ENCODE measurements at places on chromosomes 16 and 17.

DNA sequence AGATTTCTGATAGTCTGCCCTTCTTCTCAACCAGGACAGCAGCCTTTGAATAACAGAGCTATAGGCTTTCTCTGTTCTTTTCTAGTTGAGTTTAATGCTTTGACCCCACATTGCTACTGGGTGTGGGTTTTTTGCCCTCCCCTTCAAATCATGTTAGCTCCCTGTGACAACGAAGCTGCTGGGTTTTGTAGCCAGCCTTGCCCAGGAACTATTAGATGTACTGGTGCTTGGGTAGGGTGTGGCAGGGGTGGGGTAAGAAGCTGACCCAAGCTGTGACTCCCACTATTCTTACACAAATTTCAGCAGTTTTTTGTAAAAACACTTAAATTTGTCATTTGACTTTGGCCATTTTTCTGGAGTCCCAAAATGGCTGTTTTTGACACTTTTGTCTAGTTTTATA lies 69.7 kb downstream of the NLK start:
- DNase-seq = no peak

DNA sequence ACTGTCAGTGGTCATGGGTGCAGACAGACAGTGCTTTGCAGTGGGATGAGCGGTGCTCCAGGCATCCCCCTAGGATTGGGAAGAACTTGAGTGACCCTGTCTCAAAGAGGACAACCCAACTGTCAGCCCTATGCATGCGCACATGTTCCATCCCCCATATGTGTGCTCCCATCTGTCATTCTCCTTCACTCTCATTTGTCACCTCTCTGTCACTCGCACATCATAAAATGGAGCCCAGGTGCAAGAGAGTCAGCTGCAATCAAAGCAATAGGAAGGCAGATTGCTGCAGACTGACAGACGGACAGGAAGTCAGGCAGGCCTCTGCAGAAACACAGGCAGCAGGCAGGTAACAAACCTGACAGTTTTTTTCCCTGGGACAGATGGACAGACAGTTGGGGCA lies 101.8 kb upstream of the CCL1 start:
- DNase-seq = no peak

DNA sequence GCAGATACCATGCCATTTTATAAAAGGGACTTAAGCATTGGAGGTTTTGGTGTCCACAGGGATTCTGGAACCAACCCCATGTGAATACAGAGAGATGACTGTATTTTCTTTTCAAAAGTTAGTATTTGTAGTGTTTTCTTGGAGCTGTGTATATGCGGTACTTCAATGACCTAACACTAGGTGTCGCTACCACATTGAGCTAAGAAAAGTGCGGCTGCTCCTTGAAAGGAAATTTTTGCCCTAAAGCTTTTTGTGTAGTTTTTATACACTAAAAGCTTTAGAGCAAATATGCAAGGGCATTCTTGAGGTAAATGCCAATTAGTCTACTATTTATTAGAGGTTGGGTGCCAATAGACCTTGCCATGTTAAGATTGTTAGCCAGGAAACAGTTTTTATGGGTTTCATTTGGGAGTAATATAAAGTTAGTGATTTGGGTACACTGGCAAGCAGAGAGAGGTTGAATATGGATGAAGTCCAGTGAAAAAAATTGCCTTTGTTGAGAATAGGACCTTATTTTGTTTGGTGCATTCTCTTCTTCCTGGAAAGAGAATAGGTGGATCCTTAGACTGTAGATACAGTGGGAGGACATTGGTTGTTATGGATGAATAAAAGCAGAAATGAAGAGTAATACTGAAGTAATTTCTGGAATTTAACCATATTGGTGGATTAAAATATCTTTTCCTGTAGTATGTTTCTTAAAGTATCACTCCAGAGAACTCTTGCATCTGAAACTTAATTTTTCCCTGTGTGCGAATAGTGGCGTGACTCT lies 43.3 kb downstream of the BCAS3 start:
- peak; percentile 60 for DNase-seq

- DNase-seq = no peak
These were observed 209.4 kb upstream of the C16orf82 start for GRCh38 chr16:26857371-26857770.

DNA sequence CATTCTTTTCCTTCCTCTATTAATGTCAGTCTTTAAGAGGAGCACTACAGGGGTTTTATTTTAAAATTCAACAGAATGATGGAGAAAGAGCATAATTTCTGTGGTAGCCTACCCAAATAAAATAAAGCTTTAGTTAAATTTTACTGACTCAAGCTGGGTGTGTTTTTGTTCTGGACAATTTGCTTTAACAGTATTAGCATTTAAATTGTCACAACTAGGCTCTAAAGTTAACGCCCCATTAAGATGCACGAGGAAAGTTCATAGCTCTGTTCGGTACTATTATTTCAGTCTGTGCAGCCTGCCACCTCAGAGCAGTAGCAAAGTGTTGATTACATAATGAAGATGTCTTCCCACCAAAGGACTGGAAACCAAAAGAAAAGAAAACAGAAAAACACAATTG lies 52.0 kb downstream of the CDK12 start:
- DNase-seq = no peak

- no peak for DNase-seq
These were observed 12.1 kb upstream of the NLK start for GRCh38 chr17:28030386-28030785.

DNA sequence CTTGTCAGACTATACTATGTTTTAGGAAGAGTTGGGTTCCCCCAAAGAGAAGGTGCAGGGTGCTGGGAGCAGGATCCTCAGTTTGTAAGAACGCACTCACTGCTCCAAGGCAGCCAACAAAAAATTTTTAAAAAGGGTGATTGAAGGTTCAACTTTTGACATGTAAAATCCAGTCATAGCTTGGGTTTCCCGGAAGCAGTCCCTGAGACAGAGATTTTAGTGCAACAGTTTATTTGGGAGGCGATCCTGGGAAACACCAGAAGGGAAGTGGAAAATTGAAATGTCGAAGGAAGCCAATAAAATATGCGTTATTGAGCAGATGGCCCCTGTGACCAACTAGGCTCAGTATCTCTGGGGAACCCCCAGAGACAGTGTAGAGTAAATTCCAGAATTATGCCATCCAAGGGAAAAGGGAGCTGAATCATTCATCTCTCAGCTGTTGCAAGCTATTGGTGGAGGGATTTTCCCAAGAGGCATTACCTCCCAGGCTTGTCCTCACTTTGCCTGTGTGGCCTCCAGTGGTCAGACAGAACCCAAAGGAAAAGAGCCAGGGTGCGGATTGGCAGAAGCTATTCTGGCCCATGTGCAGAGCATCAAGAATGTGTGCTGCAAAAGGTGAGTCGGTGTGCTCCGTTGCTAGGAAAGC lies 72.9 kb downstream of the HS3ST3B1 start:
- DNase-seq = no peak

DNA sequence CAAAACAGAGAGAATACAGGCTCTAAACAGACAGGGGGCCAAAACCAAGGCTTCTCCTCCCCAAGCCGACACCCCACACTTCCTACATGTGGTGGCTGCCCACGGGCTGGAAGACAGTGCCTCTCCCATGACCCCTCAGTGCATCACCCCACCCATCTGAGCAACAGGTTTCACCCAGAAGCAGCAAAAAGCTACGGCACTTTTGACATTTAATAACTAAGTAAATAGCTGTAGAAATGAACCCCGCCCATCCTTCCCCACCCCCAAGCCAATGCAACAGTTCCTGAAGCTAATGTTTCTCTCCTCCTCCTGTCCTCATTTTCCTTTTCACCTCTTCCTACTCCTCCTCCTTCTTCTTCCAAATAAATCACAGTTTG lies 9.9 kb upstream of the SOX9 start:
- no peak for DNase-seq

GRCh38 chr16:88602091-88602490 lies 31.9 kb downstream of the ZC3H18 start:
- no peak for DNase-seq

GRCh38 chr16:69906838-69907401 lies 44.2 kb upstream of the CLEC18A start:
- DNase-seq = no peak

GRCh38 chr17:46108120-46108519 lies 85.1 kb downstream of the KANSL1 start:
- no peak for DNase-seq

- DNase-seq = no peak
These were observed 145.9 kb upstream of the LHX1 start for GRCh38 chr17:36791150-36791941.

- peak; percentile 28 for DNase-seq
These were observed 92.2 kb downstream of the IRX3 start for GRCh38 chr16:54194334-54194743.

GRCh38 chr17:38674749-38675615 lies at the start of gene EPOP:
TSS of gene EPOP (minus strand) at chr17:38674957. CDS start at chr17:38674495, 462 bp downstream.
- peak; percentile 60 for DNase-seq

GRCh38 chr17:28547623-28548416 lies 4.6 kb downstream of the UNC119 start:
- DNase-seq = peak; percentile 74

- DNase-seq = no peak
These were observed 2.3 kb upstream of the SSTR5 start for GRCh38 chr16:1070084-1070863.

DNA sequence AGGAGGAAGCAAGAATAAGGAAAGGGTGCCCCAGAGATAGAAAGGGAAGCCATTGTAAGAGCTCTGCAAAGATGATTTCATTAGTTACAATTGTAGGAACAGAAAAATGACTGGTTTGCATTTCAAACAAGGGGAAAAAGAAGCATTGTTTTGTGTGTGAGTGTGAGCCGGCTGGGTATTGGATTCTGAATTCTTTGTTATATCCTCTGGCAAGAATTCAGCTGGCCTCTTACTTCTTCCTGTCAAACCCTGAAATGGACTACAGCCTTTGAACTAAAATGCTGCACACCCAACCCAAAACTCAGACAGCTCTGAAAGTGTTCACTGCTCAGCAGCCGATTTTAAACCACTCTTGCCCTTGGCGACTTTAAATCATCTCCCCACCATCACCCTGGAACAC lies 461.3 kb downstream of the PMP22 start:
- no peak for DNase-seq

- DNase-seq = no peak
These were observed 57.3 kb downstream of the B9D1 start for GRCh38 chr17:19305256-19305655.

GRCh38 chr17:78598013-78598471 lies 20.8 kb upstream of the DNAH17 start:
- DNase-seq = no peak

DNA sequence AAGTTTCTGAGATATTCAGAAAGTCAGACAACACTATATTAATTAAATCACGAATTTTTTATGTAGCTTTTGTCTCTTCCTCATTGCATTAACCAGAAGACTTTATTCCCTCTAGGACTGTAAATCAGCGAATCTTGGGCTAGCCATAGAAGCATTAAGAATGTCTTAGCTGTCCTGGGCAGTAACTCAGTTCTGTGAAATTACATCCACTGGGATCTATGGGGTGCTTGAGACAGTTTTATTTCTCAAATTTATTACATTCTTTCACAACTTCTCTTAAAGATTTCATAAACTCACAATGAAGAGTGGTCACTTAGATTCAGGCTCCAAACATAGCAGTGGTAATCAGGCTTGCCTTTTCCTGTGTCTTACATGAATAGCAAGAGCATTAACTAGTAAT lies 1153.4 kb downstream of the CDH8 start:
- DNase-seq = no peak

DNA sequence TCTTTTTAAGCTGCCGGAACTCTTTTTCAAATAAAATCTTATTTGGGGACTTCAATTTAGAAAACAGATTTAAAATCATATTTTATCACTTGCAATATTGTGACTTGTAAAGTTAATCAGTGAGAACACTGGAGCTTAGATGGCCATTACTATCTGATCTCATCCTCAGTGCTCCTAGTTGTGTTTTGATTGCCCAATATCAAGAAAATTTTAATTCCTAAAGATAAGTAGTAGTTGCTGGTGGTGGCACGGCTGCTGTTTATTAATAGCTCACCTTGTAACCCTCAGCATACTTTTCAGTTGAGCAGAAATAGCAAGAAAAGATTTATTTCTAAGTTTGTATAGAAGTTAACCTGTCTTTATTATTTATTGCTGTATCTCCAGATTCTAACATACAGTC lies 124.0 kb downstream of the NLK start:
- DNase-seq = no peak

- peak; percentile 93 for DNase-seq
These were observed at the start of gene STX1B for GRCh38 chr16:31010585-31011325. TSS of gene STX1B (minus strand) at chr16:31010638. CDS start at chr16:31010396, 242 bp downstream.

DNA sequence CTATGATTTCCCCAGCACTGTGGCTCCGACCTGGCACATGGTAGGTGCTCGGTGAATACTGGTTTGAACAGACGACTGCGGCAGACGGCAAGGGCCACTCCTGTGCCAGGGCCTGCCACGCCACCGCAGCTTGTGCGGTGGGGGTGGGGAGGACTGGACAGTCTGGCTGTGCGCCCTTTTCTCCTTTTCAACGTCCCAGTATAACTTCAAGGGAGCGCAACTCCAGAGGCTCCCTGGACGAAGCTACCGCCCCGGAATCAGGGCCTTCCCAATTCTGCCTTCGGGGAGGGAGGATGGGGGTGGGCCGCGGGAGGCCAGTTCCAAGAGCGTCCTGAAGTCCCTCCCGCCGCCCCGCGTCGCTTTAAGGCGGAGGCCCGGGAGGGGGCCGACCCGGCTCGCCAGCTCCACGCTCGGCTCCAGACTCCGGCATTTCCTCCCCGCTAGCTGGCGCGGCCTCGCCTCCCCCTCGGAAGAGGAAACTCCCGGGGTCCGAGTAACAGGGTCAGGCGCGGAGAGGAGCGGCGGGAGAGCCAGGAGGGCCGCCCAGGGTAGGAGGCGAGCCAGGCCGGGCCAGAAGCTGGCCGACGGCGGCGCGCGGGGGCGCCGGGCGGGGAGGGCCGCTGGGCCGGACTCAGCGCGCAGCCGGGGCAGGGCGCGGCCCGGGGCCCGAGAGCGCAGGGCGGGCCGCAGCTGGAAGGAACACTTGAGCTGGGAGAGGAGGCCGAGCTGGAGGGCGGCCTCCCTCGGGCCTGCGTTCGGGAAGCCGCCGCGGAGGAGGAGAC lies at the start of gene ITPRIPL2:
ITPRIPL2 (plus strand) TSS at position 388 of the 782 bp plus-strand sequence. CDS start 498 bp downstream, outside the sequence.
- DNase-seq = peak; percentile 20

GRCh38 chr17:44024853-44025252 lies 10.1 kb upstream of the TMEM101 start:
- no peak for DNase-seq

GRCh38 chr17:539066-539465 lies 175.6 kb downstream of the VPS53 start:
- DNase-seq = no peak

DNA sequence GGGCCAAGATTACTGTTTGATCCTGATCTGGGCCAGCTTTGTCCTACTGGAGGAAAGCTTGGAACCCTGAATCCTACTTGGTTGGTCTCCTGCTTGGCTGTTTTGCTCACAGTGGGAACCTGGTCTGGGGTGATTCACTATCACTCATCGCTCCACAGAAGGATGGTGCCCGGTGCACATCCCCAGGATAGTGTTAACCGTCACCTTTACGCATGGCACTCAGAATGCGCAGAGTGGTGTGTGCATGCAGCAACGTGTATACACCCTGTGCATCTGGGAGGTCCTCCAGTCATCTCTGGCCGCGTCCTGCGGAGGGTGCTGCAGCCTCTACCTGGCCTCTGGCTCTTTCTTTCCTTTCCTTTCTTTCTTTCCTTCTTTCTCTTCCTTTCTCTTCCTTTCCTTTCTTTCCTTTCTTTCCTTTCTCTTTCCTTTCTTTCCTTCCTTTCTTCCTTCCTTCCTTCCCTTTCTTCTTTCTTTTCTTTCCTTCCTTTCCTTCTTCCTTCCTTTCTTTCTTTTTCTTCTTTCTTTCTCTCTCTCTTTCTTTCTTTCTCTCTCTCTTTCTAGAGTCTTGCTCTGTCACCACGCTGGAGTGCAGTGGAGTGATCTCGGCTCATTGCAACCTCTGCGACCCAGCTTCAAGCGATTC lies 13.1 kb downstream of the SOCS3 start:
- DNase-seq = no peak
